Stimulated activated CD4-positive, alpha-beta T cell treated with anti-CD3 and anti-CD28 coated beads, Interleukin-15, amount 100 ng/mL, for 1 hour (primary cell): ENCODE measurements at places on chromosomes 12 and 14.

DNA sequence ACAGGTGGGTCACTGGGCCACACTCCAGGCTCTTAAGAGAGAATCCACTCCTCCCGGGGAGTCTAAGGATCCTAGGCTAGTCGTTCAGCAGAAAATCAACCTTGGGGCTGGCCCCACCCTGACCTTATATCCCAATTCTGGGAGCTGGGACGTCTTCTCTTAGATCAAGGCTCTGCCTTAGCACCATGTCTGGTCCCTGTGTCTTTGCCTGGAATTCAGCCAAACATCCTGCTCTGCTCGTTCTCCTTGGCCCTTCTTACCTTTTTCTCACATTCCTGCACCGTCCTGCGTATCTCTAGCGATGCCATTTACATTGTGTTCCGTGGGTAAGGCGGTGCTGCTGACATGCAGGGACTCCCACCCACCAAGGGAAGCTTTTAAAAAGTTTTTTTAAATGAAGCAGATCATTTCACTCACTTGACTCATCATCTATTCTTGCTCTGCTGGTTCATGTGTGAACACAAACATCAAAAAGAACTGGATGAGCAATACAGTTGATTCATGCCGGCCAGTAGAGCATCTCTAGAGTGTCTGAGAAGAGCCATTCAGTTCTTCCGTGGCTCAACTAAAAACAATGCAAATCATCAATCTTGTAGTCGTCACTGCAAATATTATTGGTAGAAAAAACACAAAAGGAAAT, 50.2 kb downstream of the KCNK13 start:
- DNase-seq = no peak

DNA sequence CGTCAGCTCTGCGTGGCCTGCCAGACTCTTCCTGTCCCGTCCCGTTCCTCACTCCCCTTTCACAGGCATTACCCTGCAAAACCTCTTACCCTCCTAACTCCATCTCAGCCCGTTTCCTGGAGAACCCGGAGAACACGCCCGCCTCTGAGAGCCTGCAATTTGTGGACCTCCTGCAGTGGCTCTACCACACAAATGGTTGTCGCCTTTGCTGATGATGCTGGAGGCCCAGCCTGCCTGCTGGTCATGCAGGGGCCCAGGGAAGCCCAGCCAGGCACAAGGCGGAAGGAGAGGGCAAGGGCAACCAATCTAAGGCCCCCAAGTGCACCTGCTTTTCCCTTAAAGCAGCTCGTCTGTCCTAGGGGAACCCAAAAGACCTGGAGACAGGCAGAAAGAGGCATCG, 22.5 kb downstream of the RFLNA start:
- DNase-seq = no peak

- no peak for DNase-seq
Observed at GRCh38 chr14:99955826-99956455, 109.3 kb upstream of the EVL start.

GRCh38 chr12:78703820-78704525, 160.6 kb upstream of the SYT1 start:
- DNase-seq = no peak

DNA sequence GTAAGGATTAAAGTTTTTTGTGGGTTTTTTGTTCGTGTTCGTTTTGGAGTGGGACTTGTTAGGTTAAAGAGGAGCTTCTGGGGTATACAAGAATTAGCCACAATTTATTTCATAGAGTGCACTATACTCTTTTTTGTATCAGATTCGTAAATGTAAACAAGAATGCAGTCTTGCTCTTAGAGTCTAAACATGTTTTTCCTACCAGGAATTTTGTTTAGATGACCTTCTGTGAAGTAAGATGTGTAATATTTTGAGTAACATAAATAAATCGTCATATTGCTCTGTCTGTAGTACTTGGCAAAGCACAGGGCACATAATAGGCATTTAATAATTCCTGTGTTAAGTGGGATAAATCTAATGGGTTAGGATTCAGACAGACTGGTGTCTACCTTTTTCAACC, 9.6 kb downstream of the CNOT2 start:
- no peak for DNase-seq

- DNase-seq = no peak
Observed at GRCh38 chr14:89245802-89246201, 171.2 kb downstream of the FOXN3 start.

DNA sequence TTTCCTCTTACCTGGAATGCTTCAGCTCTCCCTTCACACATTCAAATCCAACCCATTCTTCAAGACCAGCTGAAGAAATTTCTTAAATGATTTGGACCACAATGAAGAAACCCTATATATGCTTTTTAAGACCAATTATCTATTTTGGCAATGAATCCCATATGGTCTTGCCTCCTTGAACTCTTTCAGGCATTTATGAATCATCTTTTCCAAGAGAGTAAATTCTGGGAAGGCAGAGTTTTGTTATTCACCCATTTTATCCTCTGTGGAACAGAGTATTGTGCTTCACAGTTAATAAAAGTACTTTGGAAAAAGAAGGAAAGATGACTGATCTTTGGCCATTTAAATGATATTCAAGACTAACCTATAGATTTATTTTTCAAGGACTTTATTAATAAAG, 14.0 kb downstream of the GIT2 start:
- no peak for DNase-seq

GRCh38 chr14:74950795-74951442, 4.5 kb downstream of the PGF start:
- DNase-seq = no peak

DNA sequence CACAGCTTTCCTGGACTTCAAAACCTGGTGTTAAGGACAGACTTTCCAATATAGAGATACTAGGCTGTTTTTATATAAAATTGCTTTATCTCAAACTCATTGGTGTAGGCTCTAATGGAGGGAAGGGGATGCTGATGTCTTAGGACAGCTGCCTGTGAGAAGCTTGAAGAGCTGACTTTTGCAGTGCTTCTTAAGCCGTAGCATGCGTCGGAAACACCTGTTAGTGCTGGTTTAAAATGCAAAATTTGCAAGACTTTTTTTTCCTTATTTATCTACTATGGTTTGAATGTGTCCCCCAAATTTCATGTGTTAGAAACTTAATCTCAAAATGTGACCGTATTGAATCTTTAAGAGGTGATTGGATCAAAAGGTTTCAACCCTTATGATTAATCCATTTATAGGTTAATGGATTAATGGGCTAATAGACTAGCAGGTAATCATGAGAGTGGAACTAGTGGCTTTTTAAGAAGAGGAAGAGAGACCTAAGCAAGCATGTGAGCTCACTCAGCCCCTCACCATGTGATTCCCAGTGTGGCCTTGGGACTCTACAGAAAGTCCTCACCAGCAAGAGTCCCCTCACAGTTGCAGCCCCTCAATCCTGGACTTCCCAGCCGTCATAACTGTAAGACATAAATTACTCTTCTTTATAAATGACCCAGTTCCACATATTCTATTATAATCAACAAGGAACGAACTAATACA, 60.9 kb upstream of the FUT8 start:
- no peak for DNase-seq

DNA sequence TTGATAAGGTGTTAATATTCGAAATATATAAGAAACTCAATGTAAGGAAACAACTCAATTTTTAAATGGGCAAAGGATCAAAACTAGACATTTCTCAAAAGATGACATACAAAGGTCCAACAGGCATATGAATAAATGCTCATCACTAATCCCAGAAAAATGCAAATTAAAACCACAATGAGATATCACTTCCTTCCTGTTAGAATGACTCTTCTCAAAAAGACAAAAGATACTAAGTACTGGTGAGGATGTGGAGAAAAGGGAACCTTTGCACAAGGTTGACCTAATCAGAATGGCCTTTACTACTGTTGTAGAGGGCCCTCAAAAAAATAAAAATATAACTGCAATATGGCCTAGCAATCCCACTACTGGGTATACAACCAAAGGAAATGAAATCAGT, 383.4 kb downstream of the KCNH5 start:
- DNase-seq = no peak

DNA sequence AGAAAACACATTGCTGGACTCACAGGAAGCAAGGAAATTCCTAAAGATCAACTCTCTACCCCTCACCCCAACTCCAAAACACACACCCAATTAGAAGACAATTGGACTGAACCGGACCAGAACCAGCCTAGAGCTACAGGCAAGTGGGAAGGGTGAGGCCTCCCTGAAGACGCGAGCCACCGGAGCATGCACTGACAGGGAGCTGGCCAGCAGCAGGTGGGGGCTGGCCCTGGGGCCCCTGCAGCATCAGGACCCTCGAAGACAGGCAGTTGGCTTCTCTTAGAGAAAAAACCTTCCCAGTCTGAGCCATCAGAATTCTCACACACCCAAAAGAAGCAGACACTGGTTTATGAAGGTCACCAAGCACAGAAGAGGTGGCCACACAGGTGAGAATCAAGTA, 209.5 kb upstream of the DIO3 start:
- DNase-seq = no peak

DNA sequence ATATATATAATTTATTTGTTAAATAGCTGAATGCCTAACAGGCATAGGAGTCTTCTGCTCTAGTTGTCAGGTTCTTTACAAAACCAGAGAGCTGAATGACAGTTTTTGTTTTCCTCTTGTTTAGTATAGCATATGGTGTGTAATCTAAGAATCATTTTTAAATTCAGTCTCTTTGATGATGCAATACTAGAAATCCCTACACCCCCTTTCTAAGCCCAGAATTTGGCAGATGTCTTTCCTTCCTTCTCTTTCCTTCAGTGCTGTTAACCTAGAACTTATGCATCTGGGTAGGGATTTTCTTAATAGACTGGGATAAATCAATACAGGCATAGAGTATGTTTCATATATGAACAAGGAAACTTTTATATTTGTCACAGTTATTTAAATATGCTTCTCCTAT, 198.1 kb downstream of the KCNH5 start:
- no peak for DNase-seq
